ENCODE measurements at places on chromosomes 7 and 10.

GRCh38 chr7:36967387-36967786 lies 243.1 kb upstream of the AOAH start:
- DNase-seq = peak; percentile 54

- DNase-seq = peak; percentile 91
Observed at GRCh38 chr10:19904202-19904661, 88.0 kb downstream of the PLXDC2 start.

DNA sequence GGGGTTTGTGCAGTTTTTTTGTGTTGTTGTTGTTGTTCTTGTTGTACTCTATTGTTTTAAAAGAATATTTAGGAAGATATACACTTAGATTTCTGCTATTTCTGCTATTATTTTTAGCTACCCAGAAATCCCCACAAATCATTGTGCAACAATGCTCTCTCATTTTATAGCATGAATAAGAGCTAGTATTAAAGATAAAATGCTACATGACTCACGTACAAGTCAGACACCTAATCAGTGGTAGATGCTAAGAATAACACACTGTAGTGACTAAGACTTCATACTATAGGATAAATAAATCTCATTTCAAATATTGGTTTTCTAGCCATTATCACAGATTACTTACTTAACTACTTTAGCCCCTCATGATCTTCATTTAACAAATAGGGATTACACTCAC lies 920.5 kb downstream of the KCNMA1 start:
- peak; percentile 75 for DNase-seq

- DNase-seq = peak; percentile 63
Observed at GRCh38 chr7:93055543-93056107, 62.2 kb downstream of the SAMD9 start.

DNA sequence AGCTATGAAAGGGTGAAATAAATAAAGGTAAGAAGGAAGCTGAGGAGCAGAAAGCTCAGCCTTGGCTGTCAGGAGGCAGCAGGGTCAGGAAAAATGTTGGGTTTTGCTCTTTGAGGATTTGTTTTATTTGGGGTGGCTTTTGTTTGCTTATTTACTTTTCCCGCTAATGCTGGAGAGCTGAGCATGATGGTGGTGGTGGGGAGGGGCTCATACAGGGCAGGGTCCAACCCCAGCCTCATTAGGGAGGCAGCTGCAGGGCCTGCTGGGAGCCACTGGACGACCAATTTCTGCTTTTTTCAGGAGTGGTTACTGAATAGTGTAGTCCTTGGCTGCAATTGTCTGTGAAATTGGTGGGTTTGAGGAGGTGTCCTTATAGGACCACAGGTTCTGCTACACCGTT lies 36.3 kb downstream of the CCM2 start:
- DNase-seq = no peak

DNA sequence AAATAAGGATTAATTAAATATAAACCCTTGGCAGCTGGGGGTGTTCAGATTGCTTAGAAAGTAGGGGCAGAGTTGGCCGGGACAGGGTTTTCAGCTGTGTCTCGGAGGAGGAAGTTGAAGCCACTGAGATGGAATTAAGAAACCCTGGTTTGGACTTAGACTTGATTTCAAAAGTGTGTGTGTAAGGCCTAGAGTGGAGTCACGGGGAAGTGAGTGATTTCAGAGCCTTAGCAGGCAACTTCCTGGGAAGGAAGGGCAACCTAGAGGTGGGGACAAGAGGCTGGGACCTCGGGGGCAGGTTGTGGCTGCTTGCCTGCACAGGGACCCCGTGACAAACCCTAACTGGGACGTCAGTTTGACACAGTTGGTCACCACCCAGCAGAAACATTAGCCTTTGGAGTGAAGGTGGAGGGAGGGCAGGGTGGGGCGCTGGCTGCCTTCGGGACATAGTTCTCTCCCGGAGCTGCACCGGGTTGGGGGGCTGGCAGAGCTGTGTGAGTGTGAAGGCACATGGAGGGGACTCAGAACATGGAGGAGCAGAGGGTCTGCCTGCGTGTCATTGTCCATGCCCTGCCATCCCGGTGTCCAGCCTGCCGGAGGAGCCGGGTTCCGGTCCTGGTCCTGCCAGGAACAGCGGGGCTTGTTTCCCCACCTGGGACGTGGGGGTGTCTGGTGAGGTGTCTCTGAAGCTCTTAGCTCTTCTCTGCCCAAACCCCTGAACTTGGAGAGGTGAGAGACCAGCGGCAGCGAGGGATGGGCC lies 1.8 kb downstream of the BRI3 start:
- DNase-seq = peak; percentile 17

DNA sequence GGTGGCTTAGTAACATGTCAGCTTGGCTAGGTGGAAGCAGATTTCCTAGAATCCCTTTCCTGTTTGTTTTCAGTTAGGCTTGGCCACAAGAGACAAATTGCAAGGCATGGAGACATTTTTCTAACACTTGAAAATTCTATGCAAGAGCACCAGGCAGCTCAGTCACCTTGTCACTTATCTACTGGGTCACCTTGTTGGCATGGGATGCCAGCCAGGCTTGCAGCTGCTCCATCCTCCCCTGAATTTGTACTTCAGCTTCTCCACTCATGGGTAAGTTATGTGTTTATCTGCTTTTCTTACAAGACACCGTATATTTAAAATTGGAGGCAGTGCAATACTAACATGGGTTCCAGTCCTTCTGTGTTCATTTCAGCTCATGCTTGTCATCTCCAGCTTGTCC lies 40.2 kb upstream of the CCSER2 start:
- DNase-seq = no peak

GRCh38 chr10:36457751-36458150 lies 667.6 kb upstream of the ANKRD30A start:
- DNase-seq = no peak

DNA sequence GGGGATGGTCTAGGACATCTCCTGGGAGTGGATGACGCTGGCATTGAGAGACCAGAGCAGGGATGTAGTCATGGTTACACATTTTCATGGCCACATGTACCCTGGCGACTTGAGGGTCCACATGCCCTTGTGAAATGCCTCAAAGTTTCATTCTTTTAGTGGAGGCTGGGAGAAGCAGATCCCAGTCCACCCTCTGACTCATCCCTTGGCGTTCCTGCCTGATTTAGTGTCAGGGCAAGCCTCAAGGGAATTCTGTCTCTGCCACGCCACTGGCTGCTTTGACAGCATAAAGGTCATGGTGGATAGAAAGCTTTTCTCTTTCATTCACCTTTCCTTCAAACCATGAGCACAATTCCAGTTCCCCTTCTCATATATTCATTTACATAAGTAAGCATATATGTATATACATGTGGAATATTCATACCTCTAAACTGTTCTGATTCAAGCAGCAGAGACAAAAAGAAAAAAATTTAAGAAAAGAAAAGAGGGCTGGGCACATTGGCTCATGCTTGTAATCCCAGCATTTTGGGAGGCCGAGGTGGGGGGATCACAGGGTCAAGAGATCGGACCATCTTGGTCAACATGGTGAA lies 21.8 kb upstream of the KIF5B start:
- DNase-seq = peak; percentile 71

GRCh38 chr7:149321978-149322541 lies 60.1 kb downstream of the ZNF783 start:
- no peak for DNase-seq

DNA sequence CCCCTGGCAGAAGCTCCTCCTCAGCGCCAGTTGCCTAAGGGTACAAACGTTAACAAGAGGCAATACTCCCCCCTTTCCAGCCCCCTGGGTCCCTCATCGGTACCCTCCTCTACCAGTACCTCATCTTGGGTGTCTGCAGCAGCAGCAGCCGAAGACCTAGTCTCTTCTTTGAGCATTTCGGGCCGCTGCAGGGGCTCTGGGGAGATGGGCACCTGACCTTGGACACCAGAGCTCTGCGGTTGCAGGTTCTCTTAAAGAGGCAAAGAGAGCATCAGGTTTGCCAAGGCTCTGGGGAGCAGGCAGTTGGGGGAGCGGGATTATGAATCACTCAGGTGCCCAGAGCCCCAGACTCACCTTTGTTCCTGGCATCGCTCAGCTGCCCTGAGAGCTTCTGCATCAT lies 3.5 kb downstream of the FBXL15 start:
- DNase-seq = no peak

DNA sequence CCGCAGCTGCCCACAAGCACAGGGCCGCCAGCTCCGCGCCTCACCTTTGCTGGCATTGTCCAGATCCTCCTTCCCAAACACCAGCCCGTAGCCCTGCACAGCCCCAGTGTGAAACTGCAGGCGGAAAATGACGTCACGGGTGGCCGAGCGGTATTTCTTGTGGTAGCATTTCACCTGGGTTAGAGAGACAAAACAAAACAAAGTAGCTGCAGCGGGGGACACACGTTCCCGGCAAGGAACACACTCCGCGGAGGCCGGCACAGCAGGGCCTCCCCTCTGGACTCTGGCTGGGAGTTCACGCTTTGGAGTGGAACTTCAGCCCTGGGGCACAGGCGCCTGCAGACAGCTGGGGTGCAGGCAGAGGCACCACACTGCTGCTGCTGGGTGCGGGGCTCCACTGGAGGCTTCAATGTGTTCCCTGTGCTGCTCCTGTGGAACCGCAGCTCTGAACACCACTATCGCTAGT lies 181.1 kb downstream of the TNS3 start:
- DNase-seq = no peak

GRCh38 chr10:101397140-101397539 lies 43.2 kb downstream of the BTRC start:
- peak; percentile 54 for DNase-seq

GRCh38 chr10:75019370-75019769 lies 92.1 kb upstream of the SAMD8 start:
- peak; percentile 44 for DNase-seq

DNA sequence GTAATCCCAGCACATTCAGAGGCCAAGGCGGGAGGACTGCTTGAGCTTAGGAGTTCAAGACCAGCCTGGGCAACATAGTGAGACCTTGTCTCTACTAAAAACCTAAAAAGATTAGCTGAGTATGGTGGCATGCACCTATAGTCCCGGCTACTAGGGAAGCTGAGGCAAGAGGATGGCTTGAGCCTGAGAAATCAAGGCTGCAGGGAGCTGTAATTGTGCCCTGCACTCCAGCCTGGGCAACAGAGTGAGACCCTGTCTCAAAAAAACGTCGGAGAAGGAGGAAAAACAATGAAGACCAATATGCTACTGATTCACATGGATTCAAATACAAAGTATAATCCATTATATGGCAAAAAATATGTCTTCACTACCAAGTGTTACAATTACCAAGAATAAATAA lies 13.6 kb downstream of the ZC3HAV1L start:
- DNase-seq = no peak

GRCh38 chr10:128463991-128464760 lies 338.0 kb upstream of the MKI67 start:
- DNase-seq = peak; percentile 6

DNA sequence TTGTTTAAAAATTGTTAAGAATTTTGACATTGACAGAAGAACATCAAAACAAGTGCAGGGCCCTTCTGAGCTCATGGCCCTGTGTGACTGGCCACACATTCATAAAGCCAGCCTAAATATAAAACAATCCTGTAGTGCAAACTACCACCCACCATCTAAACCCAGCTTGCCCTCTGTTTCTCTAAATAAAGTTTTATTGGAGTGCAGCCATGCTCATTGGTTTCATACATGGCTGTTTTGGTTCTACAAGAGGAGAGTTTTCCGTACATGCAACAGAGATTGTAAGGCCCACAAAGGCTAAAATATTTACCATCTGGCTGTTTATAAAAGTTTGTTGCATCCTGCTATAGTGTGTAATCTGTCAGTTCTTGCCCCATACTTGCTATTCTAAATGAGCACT lies 54.6 kb upstream of the TRIM24 start:
- DNase-seq = no peak

DNA sequence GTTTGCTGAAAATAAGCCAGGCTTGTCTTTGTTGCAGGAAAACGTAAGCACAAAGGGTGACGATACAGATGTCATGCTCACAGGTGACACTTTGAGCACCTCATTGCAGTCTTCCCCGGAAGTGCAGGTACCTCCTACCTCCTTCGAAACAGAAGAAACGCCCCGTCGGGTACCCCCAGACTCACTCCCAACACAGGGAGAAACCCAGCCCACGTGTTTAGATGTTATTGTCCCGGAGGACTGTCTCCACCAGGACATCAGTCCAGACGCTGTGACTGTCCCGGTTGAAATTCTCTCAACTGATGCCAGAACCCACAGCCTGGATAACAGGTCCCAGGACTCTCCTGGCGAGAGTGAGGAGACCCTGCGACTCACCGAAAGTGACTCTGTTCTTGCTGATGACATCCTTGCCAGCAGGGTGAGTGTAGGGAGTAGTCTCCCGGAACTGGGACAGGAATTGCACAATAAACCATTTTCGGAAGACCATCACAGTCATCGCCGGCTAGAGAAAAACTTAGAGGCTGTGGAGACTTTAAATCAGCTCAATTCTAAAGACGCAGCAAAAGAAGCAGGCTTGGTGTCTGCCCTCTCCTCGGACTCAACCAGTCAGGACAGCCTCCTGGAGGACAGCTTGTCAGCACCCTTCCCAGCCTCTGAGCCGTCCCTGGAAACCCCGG lies 18.3 kb upstream of the BHLHA15 start:
- DNase-seq = peak; percentile 6

DNA sequence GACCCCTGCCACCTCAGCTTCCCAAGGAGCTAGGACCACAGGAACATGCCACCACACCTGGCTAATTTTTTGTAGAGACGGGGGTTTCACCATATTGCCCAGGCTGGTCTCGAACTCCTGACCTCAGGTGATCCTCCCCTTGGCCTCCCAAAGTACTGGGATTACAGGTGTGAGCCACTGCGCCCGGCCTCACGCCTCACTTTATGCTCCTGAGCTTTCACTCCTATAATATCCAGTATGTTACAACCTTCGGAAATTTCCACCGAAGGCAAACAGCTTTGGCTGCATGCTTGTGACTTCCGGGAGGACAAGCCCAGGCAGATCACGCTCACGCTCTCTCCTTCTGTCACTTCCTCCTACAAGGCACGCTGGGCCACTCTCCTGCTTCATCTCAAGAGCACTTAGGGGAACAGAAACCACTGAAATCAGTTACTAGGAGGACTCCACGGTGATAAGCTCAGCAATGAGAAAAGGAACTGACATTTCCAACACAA lies 4.4 kb upstream of the MAD1L1 start:
- DNase-seq = no peak

DNA sequence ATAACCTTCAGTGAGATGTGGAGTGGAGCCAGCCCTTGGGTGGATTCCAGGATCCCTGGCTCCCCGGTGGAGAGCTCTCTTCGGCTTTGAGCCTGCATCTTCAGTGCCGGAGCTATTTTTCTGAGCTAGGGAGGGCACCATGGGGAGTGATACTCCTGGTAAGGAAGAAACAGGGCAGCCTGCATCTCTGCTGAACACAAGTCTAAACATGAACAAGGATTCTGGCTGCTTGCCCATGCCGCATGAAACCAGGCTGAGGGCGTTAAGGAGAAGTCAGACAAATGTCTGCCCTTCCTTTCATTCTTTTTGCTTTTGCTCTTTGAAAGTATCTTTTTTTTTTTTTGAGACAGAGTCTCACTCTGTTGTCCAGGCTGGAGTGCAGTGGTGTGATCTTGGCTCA lies 60.4 kb downstream of the EVX1 start:
- no peak for DNase-seq

GRCh38 chr10:26681076-26681475 lies 16.4 kb upstream of the PDSS1 start:
- no peak for DNase-seq

GRCh38 chr10:22244001-22244400 lies 26.2 kb upstream of the EBLN1 start:
- DNase-seq = no peak

GRCh38 chr7:105802604-105803428 lies 73.6 kb downstream of the ATXN7L1 start:
- DNase-seq = no peak

GRCh38 chr10:129973674-129974059 lies 9.6 kb upstream of the EBF3 start:
- no peak for DNase-seq

All from fibroblast of upper back skin (primary cell).